ENCODE measurements at places on chromosomes 11 and 22.

DNA sequence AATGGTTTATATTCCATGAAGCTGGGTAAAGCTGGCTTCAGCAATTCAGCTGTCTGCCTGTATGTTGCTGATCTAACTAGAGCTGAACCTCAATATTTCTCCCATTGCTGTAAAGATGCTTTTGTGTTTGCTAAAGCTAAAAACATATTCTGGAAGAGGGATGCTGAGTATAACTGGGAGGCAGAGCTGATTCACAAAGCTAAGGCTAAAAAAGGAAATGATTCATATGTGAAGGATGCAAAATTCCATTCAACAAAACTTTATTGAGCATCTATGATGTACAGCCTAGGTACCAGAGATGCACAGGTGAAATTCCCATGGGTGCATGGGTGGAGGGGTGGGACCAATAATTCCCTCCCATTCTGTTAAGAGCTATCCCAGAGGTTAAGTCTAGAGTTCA, 193.9 kb downstream of the KIF18A start:
- H3K27me3 ChIP-seq = no peaks in the 10 kb centered on the region
- H3K4me3 ChIP-seq = no peak overlapping the region

DNA sequence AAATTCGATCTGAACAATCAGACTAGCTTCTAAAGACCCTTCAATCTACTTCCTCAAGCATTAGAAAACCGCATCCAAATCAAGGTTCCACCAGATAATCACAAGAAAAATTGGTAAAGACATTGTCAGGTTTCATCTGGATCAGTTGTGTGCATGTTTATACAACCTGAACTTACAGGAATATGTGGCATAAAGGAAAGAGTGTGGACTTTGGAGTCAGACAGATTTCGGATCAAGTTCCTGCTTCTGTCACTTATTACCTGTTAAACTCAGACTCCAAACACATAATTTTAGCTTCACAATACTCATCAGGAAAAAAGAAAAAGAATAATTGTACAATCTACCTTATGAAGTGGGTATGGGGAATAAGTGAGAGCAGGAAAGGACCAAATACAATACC, 80.5 kb downstream of the MPPED2 start:
- no peak overlapping the region for H3K4me3 ChIP-seq
- H3K27me3 ChIP-seq = no peaks in the 10 kb centered on the region
- no peaks in the 10 kb centered on the region for H3K36me3 ChIP-seq
- H3K27ac ChIP-seq = no peak overlapping the region
- DNase-seq = no peak

DNA sequence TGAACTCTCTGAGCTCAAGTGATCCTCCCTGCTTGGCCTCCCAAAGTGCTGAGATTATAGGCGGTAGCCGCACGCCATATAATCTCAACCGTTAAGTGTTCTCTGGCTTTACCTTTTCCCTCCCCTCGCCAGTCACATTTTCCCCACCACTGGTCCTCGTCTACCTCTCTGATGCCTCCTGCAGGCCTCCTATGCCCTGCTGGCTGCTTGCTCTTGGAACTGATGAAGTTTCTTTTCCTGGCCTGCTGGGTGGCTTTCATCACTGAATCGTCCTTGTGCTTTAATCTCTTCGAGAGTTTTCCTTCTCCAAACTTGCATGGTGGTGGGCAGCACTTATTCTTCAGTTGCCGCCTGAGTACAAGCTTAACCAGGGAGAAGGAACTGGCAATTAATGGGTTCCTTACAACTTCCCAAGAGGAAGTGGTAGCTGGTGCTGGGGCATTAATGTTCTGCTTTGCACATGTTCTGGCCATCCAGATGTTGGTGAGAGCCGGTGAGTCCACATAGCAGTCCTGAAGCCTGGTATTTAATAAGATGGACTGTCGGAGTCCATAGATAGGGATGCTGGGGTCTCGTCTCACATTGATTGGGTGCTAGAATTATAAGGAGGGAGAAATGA, 1.3 kb downstream of the C22orf31 start:
- H3K4me1 ChIP-seq = peaks cover 3% of the 10 kb centered on the region
- H3K27ac ChIP-seq = no peak overlapping the region
- peaks cover 47% of the 10 kb centered on the region for H3K27me3 ChIP-seq
- DNase-seq = no peak

GRCh38 chr22:30439836-30440235, 14.3 kb downstream of the MTFP1 start:
- H3K36me3 ChIP-seq = peaks cover 17% of the 10 kb centered on the region
- no peak overlapping the region for H3K27ac ChIP-seq
- H3K27me3 ChIP-seq = peaks cover 36% of the 10 kb centered on the region
- DNase-seq = no peak
- peaks cover 40% of the 10 kb centered on the region for H3K4me1 ChIP-seq
- H3K4me3 ChIP-seq = no peak overlapping the region

GRCh38 chr11:69509846-69510390, 28.5 kb downstream of the LINC01488 start:
- DNase-seq = no peak
- H3K36me3 ChIP-seq = no peaks in the 10 kb centered on the region
- no peak overlapping the region for H3K4me3 ChIP-seq
- peaks cover 14% of the 10 kb centered on the region for H3K27me3 ChIP-seq

DNA sequence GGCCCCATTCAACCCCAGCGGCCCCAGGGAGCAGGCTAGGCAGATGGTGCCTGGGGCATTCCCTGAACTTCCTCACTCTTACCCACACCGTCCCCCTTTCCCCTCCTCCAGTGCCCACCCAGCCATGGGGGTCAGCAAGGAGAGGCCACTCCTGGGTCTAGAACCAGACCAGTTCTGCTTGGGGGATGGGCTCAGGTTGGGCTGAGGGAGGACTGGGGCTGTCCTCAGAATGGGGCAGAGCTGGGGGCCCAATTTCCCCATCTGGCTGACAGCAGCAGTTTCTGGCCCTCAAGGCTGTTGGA, 12.4 kb downstream of the SCYL1 start:
- no peak overlapping the region for H3K27ac ChIP-seq
- DNase-seq = no peak
- H3K36me3 ChIP-seq = peaks cover 3% of the 10 kb centered on the region
- H3K4me3 ChIP-seq = no peak overlapping the region
- H3K4me1 ChIP-seq = peaks cover 8% of the 10 kb centered on the region
- no peaks in the 10 kb centered on the region for H3K27me3 ChIP-seq

GRCh38 chr22:11325767-11326166, 4202.2 kb upstream of the OR11H1 start:
- H3K27ac ChIP-seq = no peak overlapping the region
- no peaks in the 10 kb centered on the region for H3K36me3 ChIP-seq
- H3K4me1 ChIP-seq = no peaks in the 10 kb centered on the region
- no peak overlapping the region for H3K4me3 ChIP-seq
- no peak for DNase-seq

DNA sequence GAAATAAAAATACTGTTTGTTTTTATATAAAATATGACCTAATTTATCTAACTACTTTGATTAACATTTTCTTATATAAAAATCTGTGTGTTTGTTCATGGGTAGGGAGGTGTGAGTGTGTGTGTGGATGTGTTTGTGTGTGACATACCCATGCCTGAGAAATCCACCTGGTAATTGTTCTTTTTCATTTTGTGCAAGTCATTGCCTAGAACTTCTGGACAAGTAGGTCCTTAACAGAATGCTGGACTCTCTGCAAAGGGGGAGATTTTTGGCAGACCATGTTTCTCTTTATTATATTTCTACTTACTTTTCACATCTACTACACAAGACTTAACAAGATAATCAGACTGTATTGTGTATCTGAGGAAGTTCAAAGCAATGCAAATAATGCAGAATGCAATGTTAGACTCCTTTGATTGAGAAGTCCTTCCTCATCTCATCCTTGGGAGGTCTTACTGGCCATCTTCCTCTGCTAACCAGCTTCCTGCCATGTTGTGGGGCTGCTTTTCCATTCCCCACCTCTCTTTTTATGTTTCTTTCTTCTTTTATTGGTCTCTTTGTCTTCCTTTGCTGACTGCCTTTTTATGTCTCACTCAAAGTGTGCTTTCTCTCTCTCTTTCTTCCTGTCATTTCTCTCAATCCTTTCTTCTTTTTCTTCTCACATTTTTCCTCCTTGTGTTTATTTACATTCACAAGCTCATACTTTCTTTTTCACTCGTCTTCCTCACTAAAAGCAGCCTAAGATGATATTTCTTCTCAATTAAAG, 1017.0 kb upstream of the CNTN5 start:
- H3K4me3 ChIP-seq = no peak overlapping the region
- no peak for DNase-seq
- no peaks in the 10 kb centered on the region for H3K27me3 ChIP-seq
- no peak overlapping the region for H3K27ac ChIP-seq

DNA sequence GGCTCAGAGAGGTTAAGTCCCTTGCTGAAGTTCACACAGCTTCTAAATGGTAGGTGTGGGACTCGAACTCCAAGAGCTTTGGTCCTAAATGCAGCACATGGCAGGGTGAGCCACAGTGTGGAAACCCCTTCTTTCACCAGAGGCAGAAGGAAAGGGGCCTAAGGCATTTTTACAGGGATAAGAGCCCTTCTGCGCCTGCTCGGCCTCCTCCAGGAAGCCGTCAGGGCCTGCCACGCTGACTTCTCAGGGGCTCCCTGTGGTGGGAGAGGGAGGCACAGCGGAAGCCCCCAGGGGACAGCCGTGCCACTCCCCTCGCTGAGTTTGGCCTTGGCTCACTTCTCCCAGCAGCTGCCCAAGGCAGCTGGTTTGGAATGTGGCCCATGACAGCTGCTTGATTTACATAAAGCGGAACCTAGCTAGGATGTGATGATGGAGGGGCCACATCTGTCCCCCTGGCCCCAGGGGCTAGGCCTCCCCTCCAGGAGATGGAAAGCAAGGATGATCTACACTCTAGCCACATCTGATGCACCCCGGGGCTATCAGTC, 35.4 kb downstream of the CD82 start:
- no peak for DNase-seq
- peaks cover 24% of the 10 kb centered on the region for H3K4me1 ChIP-seq
- H3K4me3 ChIP-seq = no peak overlapping the region
- peaks cover 7% of the 10 kb centered on the region for H3K36me3 ChIP-seq

DNA sequence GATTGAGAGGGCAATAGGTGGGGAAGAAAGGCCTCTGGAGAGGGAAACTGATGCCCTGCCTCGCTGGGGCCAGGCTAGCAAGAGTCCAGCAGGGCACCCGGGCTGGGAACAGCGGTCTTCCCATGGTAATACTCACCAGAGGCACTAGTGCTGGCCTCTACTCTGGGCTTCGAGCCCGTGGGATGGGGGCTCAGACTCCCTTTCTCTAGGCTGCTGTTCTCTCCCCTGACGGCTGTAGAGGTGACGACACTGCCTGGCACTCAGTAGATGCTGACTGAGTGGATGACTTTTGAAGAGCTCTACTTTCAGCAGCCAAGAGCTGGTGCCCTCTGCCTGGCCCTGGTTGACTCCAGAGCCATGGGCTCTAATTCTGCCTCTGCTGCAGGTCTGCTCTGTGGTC, 818 bp upstream of the C1QTNF4 start:
- H3K4me3 ChIP-seq = no peak overlapping the region
- peaks cover 37% of the 10 kb centered on the region for H3K27me3 ChIP-seq

GRCh38 chr11:96624126-96624525, 234.3 kb downstream of the JRKL start:
- H3K4me3 ChIP-seq = no peak overlapping the region
- no peak for DNase-seq
- no peaks in the 10 kb centered on the region for H3K4me1 ChIP-seq
- H3K36me3 ChIP-seq = no peaks in the 10 kb centered on the region
- no peak overlapping the region for H3K27ac ChIP-seq

- H3K36me3 ChIP-seq = no peaks in the 10 kb centered on the region
- no peak for DNase-seq
- H3K4me3 ChIP-seq = no peak within 1 kb of the TSS
- H3K27ac ChIP-seq = no peak within 1 kb of the TSS
Observed at GRCh38 chr22:36816636-36817524, at the start of gene PVALB. Gene PVALB (minus strand): TSS chr22:36817035. CDS start chr22:36817005, 30 bp downstream.

DNA sequence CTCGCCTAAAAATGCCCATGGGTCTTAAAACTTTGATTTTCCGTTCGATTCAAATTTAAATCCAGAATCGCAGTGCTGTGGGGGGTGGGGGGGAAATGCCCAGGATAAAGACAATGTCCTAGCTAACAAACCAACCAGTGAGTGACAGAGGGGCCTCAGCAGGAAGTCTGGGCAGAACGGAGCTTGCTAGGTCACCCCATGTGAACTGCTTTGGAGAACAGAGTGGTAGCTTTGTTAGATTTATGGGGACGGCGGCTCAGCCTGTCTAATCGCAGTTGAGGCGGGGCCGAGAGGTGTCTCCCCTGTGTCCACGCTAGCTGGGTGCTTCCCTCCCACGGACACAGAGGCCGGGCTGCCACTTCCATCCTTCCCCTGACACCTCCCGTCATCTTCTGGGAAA, 243.9 kb downstream of the CTTN start:
- H3K27ac ChIP-seq = no peak overlapping the region
- peaks cover 2% of the 10 kb centered on the region for H3K27me3 ChIP-seq
- no peaks in the 10 kb centered on the region for H3K36me3 ChIP-seq
- DNase-seq = no peak
- H3K4me3 ChIP-seq = no peak overlapping the region

DNA sequence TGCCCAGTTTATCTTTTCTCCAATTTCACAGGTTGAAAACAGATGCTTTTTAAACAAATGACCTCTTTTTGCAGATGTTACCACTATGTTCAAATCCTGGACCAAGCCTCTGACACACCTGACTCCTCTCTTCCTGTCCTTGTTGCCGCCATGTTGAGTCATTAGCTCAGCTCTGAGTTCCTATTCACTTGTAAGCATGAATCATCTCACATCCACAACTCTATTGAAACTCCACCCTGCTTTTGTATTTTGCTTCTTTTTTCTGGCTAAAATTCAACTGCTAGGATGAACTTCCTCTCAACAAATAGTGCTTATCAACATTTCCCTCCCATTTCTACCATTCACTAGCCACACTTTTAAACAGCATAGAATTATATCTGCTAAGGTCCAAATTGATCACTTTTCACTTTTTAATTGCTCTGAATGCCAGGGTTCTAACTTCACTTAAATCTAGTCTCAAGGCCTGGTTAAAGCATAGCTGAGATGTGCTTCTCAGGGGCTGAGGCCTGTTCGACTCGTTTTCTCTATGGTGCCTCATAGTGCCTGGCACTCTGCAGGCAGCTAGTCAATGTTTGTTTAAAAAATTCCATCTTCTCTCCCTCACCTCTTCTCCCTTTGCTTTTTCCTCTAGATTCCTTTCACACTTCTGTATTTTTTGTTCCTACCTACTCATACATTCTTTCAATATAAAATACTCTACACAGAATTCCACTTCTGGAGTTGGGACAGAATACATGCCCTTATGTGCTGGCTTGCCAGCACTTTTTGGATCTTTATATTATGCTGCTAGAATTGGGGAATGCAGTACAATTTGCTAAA, 3.9 kb downstream of the JOSD1 start:
- peak overlapping the region; percentile 82 for H3K4me3 ChIP-seq
- H3K36me3 ChIP-seq = peaks cover 51% of the 10 kb centered on the region
- H3K27me3 ChIP-seq = no peaks in the 10 kb centered on the region
- H3K27ac ChIP-seq = peak overlapping the region; percentile 94
- H3K4me1 ChIP-seq = peaks cover 61% of the 10 kb centered on the region

DNA sequence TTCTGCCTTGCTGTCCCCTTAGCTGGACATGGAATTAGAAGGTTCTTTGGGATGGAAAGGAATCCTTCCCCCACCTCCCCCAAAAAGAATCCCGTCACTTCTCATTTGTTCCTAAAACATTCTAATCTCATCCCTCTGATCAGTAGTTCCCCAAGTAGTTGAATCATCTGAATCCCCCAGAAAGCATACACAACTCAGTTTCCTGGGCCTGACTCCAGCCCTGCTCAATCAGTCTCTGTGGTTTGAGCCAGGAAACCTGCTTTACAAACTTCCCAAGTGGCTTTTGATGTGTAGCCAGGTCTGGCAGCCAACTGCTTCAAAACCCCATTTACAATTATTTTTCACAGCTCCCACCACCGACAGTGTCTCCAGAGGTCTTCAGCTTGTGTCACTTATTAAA, 20.2 kb downstream of the C22orf31 start:
- no peak overlapping the region for H3K27ac ChIP-seq
- H3K4me1 ChIP-seq = no peaks in the 10 kb centered on the region
- H3K36me3 ChIP-seq = no peaks in the 10 kb centered on the region
- DNase-seq = no peak
- no peak overlapping the region for H3K4me3 ChIP-seq

All from activated CD8-positive, alpha-beta memory T cell treated with anti-CD3 and anti-CD28 coated beads, Interleukin-2, amount 10 ng/mL, durations not matched to agents 7 days and 5 days (primary cell).